ENCODE measurements at places on chromosomes 2 and 18.

GRCh38 chr2:134319596-134320254, 65.9 kb downstream of the MGAT5 start:
- no peak for DNase-seq

DNA sequence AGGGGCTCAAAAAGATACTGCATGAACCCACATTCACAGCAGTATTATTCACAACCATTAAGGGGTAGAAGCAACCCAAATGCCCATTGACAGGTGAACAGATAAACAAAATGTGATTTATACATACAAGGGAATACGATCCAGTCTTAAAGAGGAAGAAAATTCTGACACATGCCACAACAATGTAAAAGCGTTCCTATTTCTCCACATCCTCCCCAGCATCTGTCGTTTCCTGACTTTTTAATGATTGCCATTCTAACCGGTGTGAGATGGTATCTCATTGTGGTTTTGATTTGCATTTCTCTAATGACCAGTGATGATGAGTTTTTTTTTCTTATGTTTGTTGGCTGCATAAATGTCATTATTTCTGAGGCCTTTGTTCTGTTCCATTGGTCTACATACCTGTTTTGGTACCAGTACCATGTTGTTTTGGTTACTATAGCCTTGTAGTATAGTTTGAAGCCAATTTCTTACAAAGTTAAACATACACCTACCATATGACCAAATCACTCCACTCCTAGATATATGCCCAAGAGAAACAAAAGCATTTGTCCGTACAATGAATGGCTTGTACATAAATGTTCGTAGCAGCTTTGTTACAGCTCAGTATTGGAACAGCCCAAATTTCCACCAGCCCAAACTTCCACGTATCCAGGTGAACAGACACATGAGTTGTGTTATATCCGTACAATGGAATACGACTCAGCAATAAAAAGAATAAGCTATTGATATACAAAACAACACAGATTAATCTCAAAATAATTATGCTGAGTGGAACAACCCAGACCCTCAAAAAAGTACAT, 85.1 kb downstream of the TMEM131 start:
- DNase-seq: no peak

GRCh38 chr2:20656561-20656960, 5.7 kb upstream of the HS1BP3 start:
- no peak for DNase-seq

- DNase-seq: no peak
Measured at GRCh38 chr2:164054651-164055050, 318.8 kb upstream of the FIGN start.

- no peak for DNase-seq
Measured at GRCh38 chr2:174593574-174594203, 3.9 kb downstream of the WIPF1 start.
